ENCODE measurements at places on chromosomes 13 and 19.

DNA sequence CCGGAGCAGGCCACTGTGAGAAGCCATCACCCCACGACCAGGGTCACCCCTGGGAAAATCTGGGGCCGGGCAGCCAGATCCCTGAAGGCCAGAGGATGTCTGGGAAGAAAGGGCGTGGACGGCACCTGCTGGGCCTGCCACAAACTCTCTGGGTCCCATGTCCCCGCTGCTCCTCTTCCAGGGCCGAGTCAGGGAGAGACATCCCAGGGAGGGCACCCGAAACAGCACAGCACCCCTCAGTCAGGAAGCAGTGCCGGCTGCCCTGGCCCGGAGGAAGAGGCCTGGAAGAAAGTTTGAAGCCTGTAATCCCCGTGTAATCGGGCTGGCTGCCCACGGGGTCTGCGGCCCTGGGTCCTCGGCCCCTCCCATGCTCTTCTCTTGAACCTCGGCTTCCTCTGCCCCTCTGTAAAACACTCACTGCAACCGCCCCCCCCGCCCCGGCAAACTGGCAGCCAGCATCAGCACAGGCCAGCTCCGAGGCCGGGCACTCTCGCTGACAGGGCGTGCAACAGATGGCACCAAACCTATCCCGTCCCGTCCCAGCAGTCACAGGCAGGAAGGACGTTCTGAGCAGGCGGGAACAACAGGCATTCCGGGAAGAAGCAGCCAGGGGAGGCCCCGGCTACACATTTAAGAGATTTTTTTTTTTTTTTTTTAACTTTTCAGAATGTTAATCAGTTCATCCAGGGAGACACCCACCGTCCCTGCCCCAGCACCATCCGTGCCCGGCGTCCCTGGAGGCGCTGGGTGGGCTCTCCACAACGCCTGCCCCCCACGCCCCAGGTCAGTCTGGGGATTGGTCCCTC is 1.5 kb downstream of the SBNO2 start:
- H3K36me3 ChIP-seq: no peaks in the 10 kb centered on the region
- H3K4me1 ChIP-seq: peaks cover 54% of the 10 kb centered on the region
- peak overlapping the region; percentile 83 for H3K4me3 ChIP-seq

DNA sequence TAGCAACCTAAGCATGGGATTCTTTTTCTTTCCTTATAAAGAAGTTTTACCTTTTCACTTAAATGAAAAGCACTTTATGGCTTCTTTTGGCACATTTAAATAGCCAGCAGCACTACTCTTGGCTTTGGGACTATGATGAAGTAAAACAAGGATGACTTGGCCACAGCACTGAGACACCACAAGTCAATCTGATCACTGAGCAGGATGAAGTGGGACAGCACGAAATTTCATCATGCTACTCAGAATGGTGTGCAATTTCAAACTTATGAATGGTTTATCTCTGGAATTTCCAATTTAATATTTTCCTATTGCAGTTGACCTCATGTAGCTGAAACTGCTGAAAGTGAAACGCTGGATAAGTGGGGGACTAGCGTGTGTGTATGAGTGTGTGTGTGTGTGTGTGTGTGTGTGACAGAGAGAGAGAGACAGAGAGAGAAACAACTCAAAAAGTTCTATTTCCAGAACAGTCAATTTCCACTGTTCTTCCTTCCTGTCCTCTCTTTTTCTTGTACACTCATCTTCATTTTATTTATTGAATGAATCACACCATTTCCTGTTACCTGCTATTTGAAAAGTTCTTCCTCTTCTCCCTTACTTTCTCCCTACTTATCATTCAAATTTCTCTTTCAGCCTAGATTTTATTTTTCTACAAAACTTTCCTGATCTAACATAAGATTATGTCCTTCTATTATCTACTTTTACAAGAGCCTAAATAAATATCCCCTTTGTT is 414.2 kb upstream of the MIR17HG start:
- H3K4me1 ChIP-seq: peaks cover 2% of the 10 kb centered on the region
- H3K36me3 ChIP-seq: no peaks in the 10 kb centered on the region
- H3K4me3 ChIP-seq: no peak overlapping the region
- DNase-seq: no peak

DNA sequence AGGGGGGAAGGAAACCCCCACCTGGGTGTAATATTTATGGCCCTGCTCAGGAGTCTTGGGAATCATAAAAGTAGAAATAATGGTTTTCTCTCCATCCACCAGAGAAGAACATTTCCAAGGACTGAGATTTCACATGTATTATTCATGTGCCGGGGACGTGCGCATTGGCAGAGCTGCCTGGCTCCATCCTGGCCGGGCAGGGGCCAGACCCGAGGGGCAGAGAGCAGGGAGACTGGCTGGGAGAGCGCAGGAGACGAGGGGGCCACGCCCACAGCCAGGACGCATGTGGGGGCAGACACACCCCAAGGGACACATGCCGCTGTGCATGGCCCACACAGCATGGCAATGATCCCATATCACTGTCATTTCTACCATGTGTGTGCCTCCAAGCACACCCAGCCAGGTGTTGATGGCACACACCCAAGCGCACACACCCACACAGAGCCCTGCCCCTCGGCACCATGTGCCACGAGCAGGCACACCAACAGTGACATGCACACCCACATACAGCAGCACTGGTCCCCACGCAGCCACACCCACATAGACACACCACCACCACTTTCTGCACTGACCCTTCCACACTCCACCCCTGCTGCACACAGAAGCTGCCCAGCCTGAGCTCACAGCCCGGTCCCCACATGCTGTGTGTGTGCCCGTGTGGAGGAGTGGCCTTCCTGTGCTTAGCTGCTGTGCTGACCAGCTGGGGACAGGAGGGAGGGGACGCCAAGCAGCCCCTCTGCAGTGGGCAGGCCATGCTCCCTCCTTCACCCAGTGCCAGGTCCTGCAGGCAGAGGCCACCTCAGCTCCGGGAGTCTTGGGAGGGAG is 39.3 kb downstream of the CEBPG start:
- no peaks in the 10 kb centered on the region for H3K27me3 ChIP-seq
- H3K4me3 ChIP-seq: no peak overlapping the region
- H3K4me1 ChIP-seq: peaks cover 12% of the 10 kb centered on the region
- DNase-seq: no peak

DNA sequence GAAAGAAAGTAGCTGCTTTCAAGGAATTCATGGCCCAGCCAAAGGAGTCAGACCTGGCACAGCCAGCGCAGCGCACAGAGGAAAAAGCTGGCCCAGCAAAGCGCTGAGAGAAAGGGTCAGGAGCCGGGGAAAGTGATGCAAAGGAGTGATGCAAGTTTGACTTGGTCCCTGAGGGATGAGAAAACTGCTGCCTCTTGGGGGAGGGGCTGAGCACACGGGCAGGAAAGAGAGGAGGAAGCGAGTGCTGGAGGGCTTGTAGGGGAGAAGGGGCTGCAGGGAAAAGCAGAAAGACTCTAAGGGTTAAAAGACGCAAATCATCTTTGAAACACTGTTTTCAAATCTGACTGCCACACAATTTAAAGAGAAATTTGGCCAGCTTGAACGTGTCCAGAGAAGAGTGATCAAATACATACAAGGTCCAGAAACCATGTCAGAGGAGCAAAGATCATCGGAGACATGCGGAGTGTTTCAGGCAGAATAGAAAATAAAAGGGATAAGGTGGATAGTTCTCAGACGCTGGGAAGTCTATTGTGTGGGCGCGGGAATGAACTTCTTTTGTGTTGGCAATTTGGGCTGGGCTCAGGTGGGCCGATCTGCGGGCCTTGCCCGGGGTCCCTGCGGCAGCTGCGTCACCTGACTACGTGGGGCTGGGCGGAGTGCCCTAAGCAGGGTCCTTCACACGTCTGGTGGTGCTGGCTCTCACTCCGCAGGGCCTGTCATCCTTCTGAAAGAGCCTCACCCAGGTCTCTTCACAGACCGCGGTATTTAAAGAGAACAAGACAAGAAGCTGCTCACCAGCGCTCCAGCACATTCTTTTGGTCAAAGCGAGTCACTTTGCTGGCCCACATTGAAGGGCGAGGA is 18.1 kb downstream of the N4BP2L1 start:
- H3K4me3 ChIP-seq: peak overlapping the region; percentile 15
- peaks cover 17% of the 10 kb centered on the region for H3K4me1 ChIP-seq
- peaks cover 2% of the 10 kb centered on the region for H3K27me3 ChIP-seq
- no peak for DNase-seq
- H3K27ac ChIP-seq: no peak overlapping the region
- peaks cover 7% of the 10 kb centered on the region for H3K36me3 ChIP-seq

DNA sequence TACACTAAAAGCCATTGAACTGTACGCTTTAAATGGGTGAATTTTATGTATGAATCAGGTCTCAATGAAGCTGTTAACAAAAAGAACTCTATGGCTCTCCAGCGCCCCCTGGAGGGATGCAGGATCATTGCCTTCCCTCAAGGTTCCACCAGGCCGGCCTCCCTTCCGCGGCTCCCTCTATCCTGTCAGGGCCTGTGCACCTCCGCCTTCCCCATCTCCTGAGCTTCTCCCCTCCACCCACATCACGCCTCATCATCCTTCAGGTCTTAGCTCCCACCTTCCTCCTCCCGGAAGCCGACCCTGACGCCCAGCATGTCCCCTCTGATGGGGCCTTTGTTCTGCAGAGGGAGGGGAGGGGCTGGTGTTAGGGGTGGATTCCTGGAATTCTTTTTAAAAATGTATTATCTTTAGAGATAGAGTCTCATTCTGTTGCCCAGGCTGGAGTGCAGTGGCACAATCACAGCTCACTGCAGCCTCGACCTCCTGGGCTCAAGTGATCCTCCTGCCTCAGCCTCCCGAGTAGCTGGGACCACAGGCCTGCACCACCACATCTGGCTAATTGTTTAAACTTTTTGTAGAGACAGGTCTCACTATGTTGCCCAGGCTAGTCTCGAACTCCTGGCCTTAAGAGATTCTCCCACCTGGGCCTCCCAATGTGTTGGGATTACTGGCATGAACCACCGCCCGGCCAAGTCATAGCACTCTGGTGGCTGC is 27.7 kb downstream of the MEIS3 start:
- peaks cover 4% of the 10 kb centered on the region for H3K4me1 ChIP-seq
- no peak overlapping the region for H3K4me3 ChIP-seq
- peaks cover 10% of the 10 kb centered on the region for H3K27me3 ChIP-seq
- no peak overlapping the region for H3K27ac ChIP-seq
- no peaks in the 10 kb centered on the region for H3K36me3 ChIP-seq
